ENCODE measurements at places on chromosomes 5 and 9.

GRCh38 chr5:139863855-139864558 lies 68.4 kb downstream of the PSD2 start:
- no peak for DNase-seq

GRCh38 chr5:172766287-172767108 lies 4.5 kb downstream of the DUSP1 start:
- no peak for DNase-seq

GRCh38 chr9:83385317-83385716 lies 152.9 kb downstream of the FRMD3 start:
- DNase-seq, result no peak

DNA sequence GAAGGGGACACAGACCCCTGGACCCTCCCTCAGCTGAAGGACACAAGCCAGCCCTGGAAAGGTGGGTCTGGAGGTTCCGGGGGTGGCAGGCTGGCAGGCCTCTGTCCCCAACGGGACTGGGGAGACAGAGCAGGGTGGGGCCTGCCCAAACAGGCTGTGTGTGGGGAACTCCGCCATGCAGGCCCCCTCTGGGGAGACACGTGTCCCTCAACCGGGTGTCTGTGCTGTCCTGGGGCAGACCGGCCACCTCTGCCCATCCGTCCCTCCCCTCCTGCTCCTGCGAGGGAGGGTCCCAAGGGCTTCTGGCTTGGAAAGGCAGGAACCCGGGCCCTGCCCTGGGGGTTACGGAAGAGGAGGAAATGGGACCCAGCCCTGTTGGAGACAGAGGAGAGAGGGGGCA lies 1.4 kb downstream of the SLC34A3 start:
- no peak for DNase-seq

GRCh38 chr9:108673386-108673785 lies 182.4 kb downstream of the ACTL7B start:
- DNase-seq, result no peak

DNA sequence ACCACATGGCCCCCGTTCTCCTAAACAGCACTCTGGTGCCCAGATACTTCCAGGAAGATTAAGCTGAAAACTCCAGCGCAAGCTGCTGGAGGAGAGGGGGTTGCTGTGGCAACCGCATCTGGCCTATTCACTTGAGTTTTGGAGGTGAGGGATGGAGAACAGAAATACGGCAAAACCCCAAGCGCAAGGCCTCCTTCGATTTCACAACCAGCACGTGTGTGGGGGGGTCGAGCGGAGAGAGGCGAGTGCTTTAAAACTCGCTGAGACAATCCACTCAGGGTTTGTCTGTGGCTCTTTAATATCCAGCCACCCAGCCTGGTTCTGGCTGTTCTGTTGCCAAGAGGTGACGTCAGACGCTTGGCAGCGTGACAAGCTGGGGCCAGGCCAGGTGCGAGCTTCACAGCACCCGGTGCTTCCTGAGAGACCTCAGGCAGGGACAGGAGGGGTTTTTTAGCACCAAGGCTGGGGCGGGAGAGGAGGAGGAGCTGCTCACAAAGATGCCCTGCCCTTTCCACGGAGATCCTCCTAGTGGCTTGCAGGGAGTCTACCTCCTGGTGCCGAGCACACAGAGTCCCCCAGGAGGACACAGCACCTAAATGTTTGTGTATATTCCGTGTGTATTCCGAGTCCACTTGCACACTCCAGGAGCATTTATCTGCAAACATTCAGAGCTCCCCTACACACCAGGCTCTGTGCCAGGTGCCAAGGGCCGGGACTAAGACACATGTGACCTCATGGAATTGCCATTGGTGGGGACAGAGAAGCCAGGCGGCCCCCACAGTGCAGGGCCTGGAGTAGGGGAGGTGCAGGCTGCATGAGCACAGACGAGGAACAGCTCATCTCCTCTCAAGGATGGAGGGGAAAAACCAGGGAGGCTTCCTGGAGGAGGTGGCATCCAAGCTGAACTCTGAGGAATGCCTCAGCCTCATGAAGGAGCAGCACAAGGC lies 194.6 kb downstream of the OLFM1 start:
- no peak for DNase-seq

- no peak for DNase-seq
Observed at GRCh38 chr5:88657136-88657535, 225.8 kb downstream of the MEF2C start.

DNA sequence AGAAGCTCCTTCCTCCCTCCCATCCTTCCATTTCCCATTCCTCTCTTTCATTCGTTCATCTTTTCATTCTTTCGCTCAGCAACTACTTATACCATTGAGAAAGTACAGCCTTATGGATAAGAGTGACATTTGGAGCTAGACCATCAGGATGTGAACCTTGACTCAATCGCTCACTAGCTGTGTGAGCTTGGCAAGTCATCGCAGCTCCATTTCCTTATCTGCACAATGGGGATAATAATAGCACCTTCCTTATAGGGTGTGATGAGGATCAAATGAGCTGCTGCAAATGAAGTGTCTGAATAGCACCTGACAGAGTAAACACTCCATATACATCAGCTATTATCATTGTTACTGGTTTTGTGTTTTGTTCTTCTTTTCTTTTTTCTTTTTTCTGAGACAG lies 28.1 kb upstream of the SYNPO start:
- DNase-seq, result no peak

GRCh38 chr9:123337971-123338370 lies 18.0 kb upstream of the CRB2 start:
- DNase-seq, result no peak

- no peak for DNase-seq
Observed at GRCh38 chr5:43305948-43306565, 7.2 kb downstream of the HMGCS1 start.

DNA sequence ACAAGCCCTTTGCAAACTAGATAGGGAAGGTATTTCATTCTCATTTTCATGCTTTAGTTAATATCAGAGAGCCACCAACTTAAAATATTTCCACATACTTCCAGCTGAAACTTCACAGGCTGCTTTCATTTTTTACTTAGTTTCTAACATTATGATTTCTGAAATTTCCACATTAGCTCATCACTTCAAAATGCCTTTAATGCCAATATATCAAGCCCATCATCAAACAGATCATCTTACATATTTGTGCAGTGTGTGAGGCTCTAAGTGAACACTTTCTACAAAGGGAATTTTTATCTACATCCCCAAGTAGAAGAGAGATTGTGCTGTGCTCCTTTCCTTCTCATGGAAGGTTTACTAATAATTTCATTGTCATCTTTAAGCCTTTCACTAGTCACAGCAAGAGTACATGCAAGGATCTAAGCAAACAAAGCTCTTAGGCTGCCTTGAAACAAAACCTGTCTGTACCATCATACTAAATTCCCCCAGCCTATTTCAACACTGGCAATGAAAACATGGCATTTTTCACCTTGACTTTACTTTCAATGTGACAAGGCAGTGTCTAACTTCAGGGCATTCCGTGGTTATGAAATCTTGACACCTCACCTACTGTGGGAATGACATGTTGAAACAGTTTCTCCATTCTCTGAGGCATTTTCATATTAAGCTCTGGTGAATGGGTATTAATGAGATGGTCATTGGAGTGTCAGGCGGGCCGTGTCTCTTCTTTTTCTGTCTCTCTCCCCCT lies 45.4 kb downstream of the PPP2R2B start:
- DNase-seq, result no peak

- DNase-seq, result no peak
Observed at GRCh38 chr5:174732036-174733020, 7.9 kb downstream of the MSX2 start.

GRCh38 chr9:76215066-76215465 lies 179.2 kb downstream of the RFK start:
- no peak for DNase-seq

DNA sequence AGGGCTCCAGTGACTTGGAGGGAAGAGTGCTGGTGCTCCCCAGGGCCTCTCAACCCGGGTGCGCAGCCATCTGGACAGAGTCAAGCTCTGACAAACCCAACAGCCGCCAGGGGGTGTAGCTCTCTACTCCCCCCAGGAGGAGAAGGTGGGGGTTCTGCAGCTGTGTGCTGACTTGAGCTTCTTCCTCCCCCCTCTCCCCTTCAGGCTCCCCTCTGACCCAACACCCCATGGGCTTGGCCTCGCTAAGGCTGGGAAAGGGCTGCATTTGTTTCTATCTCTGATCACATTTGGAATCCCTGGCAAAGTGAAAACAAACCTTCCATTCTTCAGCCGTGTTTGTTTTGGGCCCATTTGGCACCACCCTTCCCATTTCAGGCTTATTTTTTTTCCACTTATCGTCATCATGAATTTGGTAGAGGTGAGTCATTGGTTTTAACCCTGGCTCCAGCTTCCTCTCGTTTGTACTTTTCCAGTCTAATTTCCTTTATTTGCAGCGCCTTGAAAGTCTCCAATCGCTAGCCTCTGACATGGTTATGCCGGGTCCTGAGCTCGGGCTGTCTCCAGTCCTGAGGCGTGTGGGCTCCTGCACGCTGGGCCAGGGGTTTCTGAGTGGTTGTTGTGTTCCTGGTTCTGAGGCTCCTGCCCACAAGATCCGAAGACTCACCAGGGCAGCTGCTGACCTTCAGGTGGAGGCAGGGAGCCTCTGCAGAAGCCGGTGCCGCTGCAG lies 36.1 kb downstream of the DAP start:
- no peak for DNase-seq

DNA sequence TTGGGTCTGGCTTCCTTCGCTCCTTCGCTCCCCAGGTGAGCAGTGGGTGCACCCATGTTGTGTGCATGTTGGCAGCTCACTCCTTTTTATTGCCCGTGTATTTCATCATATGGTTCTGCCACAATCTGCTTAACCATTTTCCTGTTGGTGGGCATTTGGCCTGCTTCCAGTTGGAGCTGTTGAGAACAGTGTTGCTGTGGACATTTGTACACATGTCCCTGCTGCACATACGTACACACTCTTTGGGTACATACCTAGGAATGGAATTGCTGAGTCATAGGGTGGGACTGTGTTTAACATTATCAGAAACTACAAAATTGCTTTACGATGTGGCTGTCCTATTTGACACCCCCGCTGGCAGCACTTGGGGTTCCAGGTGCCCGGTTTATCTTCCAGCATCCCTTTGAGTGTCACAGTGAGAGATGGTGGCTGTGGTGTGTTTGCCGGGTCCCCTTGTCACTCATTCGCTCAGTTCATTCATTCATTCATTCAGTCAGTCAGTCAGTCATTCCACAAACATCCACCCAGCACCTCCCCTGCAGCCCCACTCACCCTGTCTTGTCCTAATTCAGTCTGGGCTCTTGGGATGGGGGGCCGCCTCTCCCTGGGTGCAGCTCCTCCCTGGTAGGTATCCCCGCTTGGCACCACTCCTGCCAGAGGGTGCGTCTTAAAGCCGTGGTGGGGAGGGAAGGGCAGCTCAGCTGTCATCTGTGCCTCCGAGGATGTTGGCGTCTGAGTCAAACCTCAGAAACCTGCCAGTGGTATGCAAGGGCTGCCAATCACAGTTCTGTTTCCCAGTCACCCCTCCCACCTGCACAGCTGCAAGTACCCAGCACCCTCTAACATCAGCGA lies 7.9 kb upstream of the FIBCD1 start:
- DNase-seq, result no peak

- DNase-seq, result no peak
Observed at GRCh38 chr9:135905380-135906258, 1.7 kb downstream of the CAMSAP1 start.

GRCh38 chr5:173027905-173028304 lies 28.2 kb upstream of the CREBRF start:
- no peak for DNase-seq

GRCh38 chr5:169701910-169702451 lies 64.9 kb downstream of the DOCK2 start:
- no peak for DNase-seq

- no peak for DNase-seq
Observed at GRCh38 chr5:2658447-2658846, 93.0 kb downstream of the IRX2 start.

DNA sequence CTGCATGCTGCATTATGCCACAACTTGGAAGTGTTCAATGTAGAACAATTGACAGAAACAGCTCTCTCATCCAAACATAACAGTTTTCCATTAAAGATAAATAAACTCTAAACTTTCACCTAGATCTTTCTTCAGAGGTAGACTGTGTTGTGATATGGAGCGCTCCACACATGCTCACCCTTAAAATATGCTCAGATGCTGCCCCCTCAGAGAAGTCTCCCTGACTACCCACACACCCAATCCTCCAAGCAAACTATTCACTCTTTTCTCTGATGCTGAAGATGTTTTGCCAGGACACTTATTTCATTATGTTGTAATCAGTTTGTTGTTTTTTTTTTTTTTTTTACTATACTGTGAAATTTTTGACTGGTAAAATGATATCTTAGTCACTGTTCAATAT lies 206.6 kb upstream of the RASA1 start:
- no peak for DNase-seq

- DNase-seq, result no peak
Observed at GRCh38 chr9:89177012-89177943, 1.3 kb downstream of the SHC3 start.

DNA sequence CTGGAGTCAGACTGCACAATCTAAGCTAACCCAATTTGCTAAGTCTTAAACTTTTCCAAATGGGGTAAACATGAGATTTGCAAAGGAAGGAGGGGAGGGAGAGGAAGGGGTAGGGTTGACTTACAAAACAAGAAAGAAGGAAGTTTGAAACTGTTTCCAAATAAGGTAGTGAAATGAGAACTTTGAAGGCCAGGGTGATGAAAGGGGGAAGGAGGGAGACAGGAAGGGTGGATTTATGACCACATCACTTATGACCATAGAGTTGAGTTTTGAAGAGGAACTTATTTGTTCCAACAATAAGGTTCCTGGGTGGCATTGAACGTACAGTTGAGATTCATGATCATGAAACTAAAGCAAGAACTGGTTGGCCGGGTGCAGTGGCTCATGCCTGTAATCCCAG lies 72.5 kb upstream of the DAPK1 start:
- DNase-seq, result no peak

- no peak for DNase-seq
Observed at GRCh38 chr9:90074316-90074962, 469.6 kb downstream of the GADD45G start.

DNA sequence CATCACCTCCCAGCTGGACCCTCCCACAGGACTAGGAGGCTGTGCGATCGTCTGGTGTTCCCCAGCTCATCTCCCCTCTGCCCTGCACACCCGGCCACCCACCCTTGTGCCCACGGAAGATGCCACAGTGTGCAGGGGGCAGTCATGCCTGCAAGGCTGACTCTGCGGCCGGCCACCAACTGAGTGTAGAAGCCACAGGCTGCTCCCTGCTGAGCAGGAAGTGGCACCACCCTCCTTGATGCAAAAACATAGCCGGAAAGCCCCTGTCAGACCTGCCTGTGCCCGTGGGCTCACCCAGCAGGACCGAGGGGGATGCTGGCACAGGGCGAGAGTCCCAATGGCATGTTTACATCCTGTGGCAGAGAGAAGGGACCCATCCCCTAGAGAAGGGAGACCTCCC lies 40.3 kb upstream of the SLC12A7 start:
- DNase-seq, result no peak

Measured in stimulated activated CD8-positive, alpha-beta memory T cell treated with anti-CD3 and anti-CD28 coated beads, Interleukin-7, amount 100 ng/mL, for 1 hour (primary cell).